ENCODE measurements at places on chromosomes 16 and 17. TPM values are rescaled to one million over a fixed set of nuclear protein-coding genes. Genes with fewer than 3 reads are reported as not detected.

DNA sequence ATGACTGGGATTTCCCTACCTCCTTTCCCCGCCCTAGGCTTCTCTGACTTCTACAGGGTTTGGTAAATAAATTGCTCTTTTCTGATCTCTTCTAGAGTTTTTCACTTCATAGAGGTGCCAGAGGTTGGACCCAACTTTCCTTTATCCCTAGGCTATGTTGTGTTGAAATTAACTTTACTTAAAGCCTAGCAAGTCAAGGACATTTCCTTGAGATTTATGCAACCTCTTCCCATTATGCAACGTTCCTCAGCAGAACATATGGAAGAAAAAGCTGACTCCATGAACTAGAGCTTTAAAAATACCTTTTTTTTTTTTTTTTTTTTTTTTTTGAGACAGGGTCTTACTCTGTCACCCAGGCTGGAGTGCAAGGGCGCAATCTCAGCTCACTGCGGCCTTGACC lies 15.5 kb downstream of the MPO start:
- DNase-seq, result no peak

The MYL11 gene
- total RNA-seq, result not detected

DNA sequence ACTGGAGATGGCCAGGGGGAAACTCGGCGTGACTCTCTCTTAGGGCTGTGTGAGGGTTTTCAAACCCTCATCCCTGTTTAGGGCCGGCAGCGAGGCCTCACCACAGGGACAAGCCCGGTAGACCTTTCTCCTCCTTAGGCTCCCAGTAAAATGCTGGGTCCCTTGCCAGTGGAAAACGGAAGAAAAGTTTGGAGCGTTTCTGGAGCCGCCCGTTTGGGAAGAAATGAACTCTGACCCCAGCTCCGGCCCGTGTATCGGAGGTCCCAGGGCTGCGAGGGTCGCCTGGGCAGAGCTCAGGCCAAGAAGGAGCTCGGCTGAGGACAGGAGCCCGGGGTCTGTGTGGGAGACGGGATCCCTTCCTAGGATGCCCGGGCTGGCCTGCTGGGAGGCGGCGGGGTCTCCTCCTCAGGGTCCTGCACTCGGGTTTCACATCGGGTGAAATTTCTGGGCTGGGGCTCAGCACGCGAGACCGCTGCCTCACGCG lies 23.2 kb downstream of the ZNF213 start:
- no peak for DNase-seq

The LRRC46 gene
- total RNA-seq, result not detected

The SYNGR3 gene
- total RNA-seq, result 5.6 TPM

- DNase-seq, result no peak
Measured at GRCh38 chr17:82519971-82520903, 705 bp downstream of the FOXK2 start.

DNA sequence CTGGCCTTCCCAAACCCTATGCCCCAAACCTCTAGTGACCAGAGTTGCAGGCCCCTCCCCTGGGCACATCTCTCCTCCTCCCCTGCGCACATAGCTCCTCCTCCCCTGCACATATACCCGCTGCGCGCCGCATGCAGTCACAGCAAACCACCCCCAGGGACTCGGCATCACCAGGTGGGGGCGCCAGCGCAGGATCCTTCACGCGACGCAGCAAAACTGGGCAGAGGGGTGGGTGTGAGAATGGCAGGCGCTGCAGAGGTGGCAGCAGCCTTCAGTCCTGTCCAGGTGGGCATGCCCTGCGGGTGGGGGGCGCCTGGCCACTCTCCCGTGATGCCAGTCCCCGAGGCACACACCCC lies 5.6 kb downstream of the CORO6 start:
- peak; percentile 52 for DNase-seq

The KRTAP4-9 gene
- not detected for total RNA-seq

The DPEP2NB gene
- total RNA-seq, result not detected

GRCh38 chr16:84348386-84348888 lies 19.9 kb upstream of the ATP2C2 start:
- DNase-seq, result no peak

DNA sequence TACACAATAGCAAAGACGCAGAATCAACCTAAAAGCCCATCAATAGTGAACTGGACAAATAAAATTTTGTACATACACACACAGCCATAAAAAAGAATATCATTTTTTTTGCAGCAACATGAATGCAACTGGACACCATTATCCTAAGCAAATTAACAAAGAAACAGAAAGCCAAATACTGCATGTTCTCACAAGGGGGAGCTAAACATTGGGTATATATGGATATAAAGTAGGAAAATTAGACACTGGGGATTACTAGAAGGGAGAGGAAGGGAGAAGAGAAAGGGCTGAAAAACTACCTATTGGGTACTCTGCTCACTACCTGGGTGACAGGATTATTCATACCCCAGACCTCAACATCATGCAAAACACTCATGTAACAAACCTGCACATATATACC lies 28.2 kb downstream of the ADAMTS18 start:
- DNase-seq, result no peak

The ELAC2 gene
- 134 TPM for total RNA-seq

The CNGB1 gene
- total RNA-seq, result 0.11 TPM

- DNase-seq, result no peak
Measured at GRCh38 chr17:81340607-81341515, 45.8 kb upstream of the SLC38A10 start.

DNA sequence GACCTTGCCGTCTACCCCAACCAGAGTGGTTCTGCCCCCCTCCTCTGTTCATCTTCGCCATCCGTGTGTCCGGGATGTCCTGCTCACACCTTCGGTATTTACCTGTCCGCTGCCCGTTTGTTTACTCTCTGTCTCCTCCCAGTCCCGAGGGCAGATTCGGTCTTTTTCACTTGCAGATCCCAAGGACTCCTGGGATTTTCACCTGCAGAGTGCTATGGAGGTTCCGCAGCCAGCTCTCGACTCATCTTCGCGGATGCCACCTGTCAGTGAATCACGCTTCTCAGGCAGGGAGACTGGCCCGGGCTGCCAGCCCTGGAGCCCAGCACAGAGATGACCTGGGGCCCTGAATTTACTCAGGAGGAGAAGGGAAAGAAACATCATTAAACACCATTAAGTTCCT lies 8.1 kb downstream of the CRISPLD2 start:
- no peak for DNase-seq

GRCh38 chr16:89958068-89958467 lies 9.5 kb downstream of the DEF8 start:
- DNase-seq, result no peak

GRCh38 chr16:24769806-24770205 lies 40.4 kb downstream of the TNRC6A start:
- DNase-seq, result no peak

GRCh38 chr16:28210979-28211588 lies 681 bp downstream of the XPO6 start:
- peak; percentile 24 for DNase-seq

All from pulmonary artery endothelial cell (primary cell).